Amniotic epithelial cell (primary cell): ENCODE measurements at places on chromosomes 5 and 9.

DNA sequence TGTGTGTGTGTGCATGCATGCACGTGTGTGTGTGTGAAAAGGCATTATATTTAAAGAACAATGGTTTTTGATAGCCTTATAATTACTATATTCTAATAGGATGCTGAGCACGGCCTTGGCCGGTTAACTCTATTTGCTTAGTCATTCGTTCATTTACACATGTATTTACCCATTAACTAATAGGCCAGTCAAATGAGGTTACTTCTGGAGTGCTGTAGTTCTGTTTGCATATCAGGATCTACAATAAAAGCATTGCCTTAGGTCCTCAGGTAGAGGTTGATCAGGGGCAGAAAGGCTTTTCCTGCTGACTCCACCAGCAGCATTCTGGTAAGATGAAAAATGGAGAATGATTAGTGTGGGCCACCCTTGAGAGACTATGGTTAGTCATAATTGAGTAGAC, 219.0 kb downstream of the COMMD10 start:
- DNase-seq, result no peak

- no peak for DNase-seq
Measured at GRCh38 chr5:102324714-102325113, 28.6 kb upstream of the SLCO4C1 start.

GRCh38 chr9:89319015-89319905, 960 bp downstream of the SECISBP2 start:
- DNase-seq, result no peak

- no peak for DNase-seq
Measured at GRCh38 chr5:95027775-95028174, 257.1 kb downstream of the MCTP1 start.

GRCh38 chr5:68053202-68053601, 162.4 kb upstream of the PIK3R1 start:
- DNase-seq, result no peak

- DNase-seq, result no peak
Measured at GRCh38 chr5:31047007-31047406, 146.5 kb upstream of the CDH6 start.

- no peak for DNase-seq
Measured at GRCh38 chr5:113044776-113045465, 68.3 kb downstream of the DCP2 start.

DNA sequence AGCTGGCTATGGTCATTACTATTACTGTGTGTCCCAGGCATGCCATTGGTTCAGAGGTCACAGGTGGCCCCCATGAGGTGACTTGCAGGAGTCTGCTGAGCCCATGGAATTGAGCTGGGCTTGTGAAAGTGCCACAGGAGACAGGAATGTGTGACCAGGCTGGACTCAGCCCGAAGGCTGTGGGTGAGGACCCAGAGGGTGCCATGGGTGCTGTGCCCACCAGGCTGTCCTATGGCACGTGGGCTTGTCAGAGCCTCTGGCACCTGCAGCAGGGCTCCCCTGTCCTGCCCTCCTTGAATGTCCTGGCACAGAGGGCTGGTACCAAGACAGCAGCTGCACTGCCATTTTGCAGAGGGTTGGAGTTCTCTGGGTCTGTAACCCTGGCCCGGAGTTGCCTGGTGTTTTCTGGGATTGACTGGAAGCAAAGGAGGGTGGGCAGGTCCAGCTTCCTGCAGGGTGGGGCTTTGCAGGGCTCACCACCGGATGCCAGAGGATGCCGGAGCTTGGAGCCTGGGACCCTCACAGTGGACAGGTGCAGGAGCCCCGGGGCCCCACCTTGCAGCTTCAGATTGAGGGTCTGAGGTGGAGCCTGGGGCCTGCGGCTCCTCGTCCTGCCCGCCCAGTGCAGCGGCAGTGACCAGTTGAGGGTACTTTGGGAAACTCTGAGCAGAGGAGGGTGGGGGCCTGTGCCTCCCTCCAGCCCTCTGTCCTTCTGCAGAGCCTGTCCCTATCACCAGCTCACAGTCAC, 14.2 kb downstream of the COL5A1 start:
- no peak for DNase-seq

GRCh38 chr5:177154003-177154643, 20.6 kb downstream of the NSD1 start:
- peak; percentile 67 for DNase-seq

GRCh38 chr5:61277190-61277589, 54.9 kb upstream of the ZSWIM6 start:
- peak; percentile 64 for DNase-seq

DNA sequence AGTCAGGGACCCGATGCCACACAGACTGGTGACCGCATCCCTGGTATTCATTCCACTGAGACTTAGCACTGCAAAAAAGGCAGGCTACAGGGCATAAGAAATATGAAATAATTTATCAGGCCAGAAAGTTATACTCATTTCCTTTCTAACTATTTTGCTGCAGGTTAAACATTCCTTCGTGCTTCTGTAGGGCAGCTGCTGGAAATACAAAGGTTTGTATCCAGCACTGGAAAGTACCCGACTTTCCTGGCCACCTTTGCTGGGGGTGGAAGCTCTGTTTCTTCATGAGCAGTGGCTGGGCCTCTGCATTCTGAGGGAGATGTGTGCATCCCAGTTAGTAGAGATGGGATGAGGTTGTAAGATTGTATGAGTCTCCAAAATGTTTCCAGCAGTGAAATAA, 478.6 kb upstream of the WWC1 start:
- no peak for DNase-seq

DNA sequence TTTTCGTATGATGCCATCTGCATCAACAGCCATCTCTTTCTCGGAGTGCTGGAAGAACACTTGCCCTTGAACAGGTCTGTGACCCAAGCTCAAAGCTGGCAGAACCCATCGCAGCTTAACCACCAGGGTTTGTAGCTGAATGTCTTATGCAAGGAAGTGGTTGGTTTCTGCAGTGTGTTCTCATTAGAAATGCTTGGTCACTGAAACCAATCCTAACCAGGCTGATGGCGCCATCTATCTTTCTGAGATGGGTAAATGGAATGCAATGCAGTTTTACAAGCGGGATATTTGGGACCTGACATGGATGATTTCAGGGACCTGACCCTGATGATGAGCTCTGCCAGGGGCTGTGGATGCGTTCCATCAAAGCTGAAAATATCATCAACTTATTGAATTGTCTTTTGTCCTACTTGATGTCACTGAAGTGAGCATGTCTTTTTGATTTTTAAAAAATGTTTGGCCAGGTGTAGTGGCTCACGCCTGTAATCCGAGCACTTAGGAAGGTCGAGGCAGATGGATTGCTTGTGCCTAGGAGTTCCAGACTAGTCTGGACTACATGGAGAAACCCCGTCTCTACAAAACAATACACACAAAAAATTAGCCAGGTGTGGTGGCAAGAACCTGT, 28.7 kb downstream of the DMRT3 start:
- peak; percentile 38 for DNase-seq

DNA sequence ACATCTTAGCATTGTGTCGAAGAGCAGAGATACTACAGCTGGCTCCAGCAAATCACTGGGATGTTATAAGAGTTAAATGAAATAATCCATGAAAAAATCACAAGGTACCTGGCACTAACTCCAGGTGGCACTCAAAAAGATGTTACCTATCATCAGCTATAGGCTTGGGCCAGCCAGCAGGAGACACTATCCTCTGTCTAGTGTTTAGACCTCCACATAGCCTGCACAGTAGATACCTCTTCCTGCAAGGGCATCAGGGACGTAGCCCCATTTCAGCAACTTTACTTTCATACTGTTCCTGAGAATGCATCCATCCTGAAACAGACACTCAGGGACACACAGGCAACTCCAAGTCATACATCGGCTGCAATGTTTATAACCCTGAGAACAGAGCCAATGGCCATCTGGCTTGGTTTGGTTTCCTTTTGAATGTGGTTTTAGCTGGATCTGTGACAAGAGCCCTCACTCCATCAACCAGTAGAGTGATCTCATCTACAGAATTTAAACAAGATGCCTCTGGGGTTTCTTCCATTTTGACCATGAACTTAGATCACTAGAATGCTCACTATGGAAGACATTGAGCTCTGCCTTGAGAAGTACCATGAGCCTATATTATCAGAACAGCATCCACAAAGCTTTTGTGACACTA, 69.9 kb downstream of the TLE1 start:
- DNase-seq, result peak; percentile 74

GRCh38 chr9:134559013-134559412, 82.6 kb upstream of the COL5A1 start:
- DNase-seq, result no peak

- no peak for DNase-seq
Measured at GRCh38 chr5:151021746-151022145, 1.4 kb downstream of the GPX3 start.

GRCh38 chr9:3507395-3508077, 18.3 kb downstream of the RFX3 start:
- DNase-seq, result no peak

DNA sequence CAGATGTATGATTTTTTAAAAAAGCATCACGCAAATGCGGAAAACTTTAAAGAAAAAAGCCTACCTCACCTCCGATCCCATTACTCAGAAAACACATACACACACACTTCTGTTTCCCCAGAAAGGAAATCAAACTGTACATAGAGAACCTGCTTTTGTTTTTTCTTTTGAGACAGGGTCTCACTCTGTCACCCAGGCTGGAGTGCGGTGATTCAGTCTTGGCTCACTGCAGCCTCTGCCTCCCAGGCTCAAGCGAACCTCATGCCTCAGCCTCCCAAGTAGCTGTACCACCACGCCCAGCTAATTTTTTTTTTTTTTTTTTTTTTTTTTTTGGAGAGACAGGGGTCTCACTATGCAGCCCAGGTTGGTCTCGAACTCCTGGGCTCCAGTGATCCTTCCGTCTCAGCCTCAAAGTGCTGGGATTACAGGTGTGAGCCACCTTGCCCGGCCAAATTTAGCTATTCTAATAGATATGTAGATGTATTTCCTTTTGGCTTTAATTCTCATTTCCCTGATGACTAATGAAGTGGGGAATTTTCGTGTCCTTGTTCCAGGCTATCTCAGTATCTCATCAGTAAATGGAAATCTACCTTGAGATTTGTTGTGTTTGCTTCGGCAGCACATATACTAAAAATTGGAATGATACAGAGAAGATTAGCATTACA, 25.7 kb upstream of the EEIG1 start:
- DNase-seq, result no peak

DNA sequence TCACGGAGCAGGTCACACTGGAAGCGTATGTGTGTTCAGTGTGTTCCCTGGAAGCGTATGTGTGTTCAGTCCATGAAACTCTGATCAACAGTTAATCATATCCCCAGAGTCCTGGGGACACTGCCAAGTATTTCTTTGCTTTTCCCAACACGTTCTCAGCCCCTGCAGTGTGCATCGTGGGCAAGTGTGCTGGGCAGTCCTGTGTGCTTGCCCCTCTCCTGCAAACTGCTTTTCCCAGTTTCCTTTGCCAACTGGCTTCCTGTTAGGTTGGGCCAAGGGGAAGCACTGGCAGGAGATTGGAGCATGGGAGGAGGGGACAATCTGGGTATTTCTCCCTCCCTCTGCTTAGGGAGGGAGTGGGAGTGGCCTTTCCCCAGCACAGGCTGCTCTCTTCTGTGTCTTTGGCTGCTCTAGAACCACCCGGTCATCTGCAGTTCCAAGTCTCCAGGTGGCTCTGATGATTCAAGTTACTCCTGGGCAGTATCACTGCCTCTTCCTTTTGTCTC, 36.8 kb upstream of the NEK6 start:
- peak; percentile 5 for DNase-seq

DNA sequence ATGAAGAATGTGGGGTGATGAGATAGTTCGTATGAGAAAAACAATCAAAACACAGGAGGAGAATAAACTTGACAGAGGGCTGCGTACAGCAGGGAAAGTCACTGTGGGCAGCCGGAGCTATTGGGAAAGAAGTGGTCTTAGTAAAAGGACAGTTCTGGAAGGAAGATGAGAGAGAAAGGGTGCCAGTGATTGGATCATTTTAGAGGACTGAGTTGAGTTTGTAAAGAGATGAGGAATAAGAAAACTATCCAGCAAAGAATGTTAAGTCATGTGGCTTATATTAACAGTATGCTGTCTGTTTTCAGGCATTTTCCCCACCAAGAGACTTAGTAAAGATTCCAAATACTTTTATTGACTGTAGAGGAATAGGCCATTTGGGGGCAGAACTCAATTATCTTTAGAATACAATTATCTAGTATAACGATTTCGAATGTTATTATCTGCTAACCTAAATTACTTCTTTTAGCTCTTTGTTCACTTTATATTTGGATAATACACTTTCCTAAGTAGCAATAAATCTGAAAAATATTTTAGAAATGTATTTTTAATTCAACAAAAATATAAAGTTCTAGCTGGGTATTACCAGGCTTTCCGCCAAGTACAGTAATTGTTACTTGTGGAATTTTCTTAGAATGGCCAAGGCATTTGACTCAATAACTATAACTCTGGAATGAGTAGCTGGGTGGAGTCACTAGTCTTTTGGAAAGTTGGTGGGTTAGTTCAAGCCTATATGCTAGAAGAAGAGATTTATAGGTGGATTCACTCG, 15.5 kb upstream of the LOX start:
- DNase-seq, result peak; percentile 86

DNA sequence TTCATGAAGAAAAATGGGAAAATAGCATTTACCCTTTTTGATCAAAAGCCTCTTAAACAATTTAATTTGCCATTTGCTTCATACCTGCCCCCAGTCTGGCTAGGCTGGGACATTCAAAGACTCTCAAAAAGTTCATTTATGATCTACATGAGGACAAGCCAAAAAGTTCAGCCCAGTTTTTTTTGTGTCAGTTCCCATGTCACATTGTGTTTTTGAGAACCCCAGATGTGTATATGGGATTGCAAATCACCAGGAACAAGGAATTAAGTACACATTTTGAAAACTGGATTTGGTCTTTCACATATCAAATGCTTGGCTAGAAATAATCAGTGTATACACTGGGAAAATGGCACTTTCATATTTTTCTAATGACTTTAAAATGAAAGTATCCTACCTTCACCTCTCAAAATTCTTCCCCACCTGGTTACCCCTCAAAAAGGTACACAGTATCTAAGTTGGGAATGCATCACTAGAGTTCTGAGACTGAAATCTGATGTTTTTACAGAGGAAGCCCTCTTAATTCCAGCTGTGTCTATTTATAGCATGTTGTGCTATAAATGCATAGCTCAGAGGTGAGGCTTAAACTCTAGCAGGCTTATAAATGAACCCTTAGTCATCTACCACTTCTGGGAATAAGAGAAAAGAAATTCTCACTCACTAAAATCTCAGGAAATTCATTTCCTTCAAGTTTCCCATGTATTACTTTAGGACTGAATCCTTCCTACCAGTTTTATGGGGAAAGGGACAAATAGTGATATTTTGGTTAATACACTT, 9.3 kb downstream of the STOM start:
- DNase-seq, result peak; percentile 84

DNA sequence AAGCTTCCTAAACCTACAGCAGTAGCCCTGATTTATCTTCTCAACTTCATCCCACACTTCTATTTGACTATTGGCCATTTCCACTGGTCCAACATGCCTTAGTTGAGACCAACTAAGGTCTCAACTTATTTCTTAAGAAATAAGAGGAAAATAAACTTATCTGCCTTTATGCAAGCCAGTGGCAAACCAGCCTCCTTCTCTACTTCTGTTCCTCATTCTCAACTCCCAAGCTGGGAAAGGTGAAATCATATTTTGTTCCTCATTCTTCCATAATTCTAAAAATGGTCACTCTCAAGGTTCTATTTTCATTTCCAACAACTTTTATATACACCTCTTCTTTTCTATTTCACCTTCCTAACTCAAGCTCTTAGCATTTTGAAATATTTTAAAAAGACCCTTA, 149.6 kb upstream of the C9orf72 start:
- DNase-seq, result no peak
